ENCODE measurements at places on chromosomes 6 and 20.

- DNase-seq = no peak
Measured at GRCh38 chr6:86251106-86251505, 608.4 kb upstream of the SYNCRIP start.

DNA sequence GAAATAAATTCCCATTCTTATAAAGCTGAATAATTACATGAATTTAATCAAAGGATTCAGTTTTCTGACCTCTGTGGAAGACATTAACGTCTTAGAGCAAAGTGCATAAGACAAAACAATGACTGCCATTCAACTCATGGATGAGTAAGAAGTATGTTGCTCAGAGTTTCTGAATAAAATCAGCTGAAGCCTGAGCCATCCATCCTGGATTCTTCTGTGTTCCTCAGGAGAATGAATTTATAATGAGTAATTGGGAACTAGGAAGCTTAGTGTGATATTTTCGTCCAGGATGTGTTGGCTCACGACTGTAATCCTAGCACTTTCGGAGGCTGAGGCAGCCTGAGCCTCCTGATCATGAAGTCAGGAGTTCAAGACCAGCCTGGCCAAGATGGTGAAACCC lies 62.8 kb downstream of the PERP start:
- no peak for DNase-seq

- DNase-seq = no peak
Measured at GRCh38 chr6:136669299-136669699, 119.1 kb upstream of the MAP7 start.

- DNase-seq = no peak
Measured at GRCh38 chr20:36854348-36855240, 21.3 kb upstream of the TLDC2 start.

DNA sequence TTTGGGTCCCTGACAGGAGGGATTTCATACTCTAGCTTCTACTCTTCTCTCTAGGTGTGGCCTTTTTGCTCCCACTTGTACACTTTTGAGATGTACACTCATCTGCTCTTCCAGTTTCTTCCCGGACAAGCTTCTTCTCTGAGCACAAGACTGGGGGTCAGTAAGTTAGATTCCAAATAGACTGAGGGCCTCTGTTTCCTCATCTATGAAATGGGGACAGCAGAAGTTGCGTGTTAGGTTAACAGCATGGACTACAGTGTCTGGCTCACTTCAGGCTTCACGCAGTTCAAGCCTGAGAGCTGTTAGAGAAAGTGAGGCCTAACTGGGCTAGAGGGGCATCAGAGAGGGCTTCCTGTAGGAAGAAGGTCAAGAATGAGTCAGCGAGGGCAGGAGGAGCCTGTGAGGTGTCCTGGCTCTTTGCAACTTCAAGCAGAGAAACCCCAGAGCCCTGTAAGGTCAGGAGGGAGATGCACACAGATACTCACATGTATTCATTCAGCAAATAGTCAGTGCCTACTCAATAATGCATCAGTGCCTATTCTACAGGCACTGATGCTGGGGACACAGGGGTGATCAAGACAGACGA lies 20.6 kb downstream of the XKR7 start:
- DNase-seq = no peak

DNA sequence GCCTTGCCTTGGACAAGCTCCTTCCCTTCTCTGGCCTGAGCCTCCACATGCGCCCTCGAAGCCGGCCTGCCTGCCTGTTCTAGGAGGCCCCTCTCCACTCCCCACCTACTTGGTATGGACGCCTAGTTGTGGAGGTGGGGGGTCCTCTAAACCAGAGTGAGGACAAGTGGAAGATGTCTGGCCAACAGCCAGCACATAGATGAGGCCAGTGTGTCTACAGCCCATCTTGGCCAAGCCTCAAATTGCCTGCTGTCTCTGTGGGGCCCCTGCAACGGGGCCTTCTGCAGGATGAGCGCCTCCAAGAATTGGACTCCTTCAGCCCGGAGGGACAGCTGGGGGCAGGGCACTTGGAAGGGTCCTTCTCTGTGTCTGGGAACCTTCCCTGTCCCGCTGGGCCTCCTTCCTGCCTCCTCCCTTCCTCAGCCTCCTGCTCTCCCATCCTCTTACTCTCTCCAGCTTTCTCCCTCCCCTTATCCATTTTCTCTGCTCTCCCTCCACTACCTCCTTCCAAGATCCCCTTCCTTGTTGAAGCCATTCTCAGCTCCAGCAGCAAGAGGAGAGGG lies 1.6 kb downstream of the MDFI start:
- no peak for DNase-seq

DNA sequence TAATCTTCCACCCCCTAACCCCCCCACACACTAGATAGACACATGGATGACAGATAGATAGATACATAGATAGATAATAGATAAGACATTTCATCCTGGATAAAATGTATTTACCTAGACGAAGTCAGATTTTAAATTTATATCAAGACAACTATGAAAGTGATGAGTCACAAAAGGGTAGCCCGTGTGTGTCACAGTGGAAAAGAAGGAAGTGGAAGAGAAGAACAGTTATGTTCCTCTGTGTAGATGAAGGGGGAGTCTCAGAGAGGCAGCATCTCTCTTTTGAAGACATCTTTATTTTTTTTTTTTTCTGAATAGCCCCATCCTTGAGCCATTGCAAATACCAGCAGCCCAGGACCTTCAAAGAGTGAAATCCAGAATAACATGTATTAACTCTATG lies 121.7 kb upstream of the VGLL2 start:
- DNase-seq = no peak

- DNase-seq = no peak
Measured at GRCh38 chr20:52777171-52777570, 195.0 kb upstream of the TSHZ2 start.

DNA sequence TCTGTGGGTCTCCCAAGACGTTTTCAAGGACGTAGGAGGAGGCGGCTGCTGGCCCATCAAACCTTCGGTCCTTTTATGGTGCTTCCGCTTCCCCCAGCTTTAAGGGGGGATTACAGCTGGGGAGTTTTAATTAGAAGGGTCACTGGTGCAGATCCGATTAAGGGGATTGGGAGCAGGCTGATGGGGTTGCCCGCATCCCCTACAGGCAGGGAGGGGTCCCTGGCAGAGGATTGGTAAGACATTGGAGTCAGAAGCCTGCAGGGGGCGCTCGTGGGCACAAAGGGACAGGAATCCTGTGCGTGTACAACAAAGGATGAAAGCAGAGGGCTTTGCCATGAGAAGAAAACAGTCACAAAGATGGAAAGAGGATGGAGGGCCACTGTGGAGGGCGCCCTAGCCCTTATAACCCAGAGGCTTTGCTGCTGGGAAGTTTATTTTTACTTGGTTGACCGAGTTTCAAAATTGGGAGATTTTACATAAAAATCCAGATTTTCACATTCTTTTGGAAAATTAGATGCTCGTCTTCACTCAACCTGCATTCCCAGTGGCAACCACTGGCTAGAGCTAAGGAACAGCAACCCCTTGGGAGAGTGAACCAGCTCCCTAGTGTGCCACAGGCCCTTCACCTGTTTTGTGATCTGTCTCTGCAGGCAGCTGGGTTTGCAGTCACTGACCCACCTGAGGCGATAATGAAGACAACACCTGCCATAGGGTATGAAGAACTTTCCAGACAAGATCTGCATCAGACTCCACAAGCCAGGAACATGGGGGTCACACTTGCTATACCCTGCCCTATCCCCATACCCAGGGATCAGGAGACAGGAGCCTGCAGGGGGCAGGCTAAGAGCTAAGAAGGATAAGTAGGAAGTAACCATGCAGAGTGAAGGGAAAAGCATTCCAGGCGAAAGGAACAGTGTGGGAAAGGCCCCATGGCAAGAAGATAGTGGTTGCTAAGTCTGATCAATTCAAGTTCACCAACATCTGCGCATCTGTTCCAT lies 97.7 kb downstream of the KCNB1 start:
- DNase-seq = peak; percentile 44

DNA sequence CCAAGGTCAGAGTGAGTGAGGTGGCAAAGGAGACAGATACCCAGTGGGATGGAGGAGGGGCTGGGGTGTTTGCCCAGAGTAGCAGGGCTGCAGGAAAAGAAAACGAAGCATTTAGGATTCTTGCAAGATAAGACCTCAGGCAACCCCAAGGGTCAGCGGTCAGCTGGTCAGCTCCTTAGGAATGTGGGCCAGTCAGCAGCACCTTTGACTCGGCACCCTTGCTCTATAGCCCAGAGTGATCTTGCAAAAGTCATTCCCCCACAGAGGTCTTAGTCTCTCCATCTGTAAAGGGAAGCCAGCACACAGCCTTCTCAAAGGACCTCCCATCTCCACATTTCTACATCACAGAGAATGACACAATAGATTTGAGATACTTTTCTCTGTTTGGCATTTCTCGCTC lies 56.7 kb downstream of the VEGFA start:
- DNase-seq = no peak

GRCh38 chr6:131368198-131368911 lies 204.7 kb upstream of the ARG1 start:
- DNase-seq = no peak

DNA sequence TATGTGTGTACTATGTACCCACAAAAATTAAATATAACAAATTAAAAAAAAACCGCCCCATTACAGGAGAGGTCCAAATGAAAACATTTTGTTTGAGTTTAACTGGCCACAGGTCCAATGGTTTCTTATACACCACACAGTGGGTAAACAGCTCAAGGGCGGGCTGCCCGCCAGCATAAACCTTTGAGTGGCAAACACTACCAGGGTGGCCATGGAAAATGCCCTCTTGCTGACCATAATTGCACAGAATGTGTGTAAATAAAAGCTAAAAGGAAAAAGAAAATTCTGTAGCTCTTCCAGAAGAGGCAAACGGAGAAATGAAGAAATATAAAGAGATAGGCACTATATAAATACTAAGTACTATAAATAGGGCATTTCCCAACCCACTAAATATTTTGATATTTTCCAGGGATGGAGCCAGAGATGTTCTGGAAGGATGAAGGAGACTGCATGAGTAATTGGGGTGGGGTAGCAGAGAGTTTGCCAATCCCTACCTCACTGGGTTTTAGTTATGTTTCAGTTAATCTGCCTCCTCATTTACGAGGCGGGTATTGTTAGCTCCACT lies 1.1 kb upstream of the CDC5L start:
- no peak for DNase-seq

DNA sequence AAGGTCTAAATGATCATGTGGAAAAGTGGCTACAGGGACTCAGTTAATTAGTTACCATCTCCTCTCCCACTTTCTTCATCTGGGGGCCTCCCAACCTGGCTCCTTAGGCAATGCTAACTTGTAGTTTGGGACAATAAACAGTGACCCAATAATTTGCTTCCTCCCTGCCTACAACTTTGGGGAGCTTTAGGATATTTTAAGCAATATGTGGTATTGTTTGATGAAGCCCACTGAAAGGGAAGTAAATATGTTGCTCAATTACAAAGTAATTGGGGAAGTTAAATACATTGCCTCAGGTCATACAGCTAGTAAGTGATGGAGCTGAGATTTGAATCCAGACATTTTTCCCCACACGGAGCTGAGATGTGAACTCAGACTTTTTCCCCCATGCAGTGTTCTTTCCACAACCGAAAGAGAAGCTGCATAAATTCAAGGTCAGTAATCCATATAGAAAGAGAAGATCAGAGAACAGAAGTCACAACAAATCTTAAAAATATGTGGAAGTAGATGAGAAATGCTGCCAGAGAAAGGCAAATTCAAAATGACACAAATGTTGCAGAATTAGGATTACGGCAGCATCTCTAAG lies 26.6 kb downstream of the ZHX3 start:
- no peak for DNase-seq

DNA sequence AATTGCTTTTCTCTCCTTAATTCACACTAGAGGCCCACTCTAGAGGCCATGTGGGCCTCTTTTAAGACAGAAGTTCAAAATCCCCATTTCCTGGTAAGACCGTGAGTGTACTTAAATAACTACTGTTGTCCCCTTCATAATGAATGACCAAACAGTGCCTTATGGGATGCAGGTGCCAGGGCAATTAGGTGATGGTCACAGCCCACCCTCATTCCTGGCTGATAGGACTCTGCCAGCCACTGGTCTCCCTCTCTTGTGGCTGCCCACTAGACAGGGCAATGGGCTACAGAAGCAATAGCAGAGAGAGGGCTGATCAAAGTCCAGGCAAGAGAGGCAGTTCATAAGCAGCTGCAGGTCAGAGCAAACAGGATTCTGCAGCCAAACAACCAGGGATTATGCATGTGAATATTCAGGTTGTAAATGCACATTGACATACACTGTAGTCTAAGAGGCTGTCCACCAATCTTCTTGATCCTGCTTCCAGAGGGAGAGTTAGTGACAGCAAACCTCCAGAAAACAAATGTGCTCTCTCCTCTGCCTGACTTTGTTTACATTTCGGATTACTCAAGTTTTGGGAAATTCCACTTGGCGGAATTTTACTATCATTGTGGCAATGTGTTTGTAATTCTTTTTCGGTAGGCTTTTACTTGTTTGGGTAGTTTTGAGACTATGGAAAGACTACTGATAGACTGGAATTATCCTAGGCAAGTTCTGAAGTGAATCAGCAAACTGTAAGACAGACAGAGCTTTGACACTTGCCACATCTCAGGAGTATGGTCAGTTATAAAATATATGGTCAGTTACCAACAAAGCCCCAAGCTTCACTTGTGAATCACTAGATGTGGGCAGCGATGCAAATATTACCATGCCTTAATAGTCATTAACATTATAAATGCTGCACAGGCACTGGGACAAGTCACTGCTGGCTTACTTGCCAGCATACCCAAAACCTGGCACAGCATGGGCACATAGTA lies 12.8 kb downstream of the PTPRK start:
- no peak for DNase-seq

GRCh38 chr6:149335924-149336608 lies 18.6 kb downstream of the TAB2 start:
- peak; percentile 30 for DNase-seq

DNA sequence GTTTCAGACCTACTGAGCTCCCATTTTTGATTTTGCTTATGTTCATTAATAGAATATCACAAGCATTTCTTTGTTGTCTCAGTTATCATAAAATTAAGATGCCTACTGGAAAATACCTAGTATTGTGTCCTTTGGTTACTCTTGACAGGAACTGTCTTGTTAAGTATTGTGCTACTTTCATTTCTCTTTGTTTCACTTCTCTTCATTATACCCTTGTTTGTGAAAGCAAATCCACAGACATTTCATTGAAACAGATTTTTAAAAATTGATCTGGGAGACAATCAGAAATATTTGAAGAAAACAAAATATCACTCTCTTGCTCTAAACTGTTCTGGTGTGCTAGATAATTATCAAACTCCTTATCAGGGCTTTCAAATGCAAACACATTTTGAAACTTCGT lies 290.5 kb upstream of the EYS start:
- no peak for DNase-seq

GRCh38 chr6:11631008-11631407 lies 93.5 kb downstream of the TMEM170B start:
- no peak for DNase-seq

DNA sequence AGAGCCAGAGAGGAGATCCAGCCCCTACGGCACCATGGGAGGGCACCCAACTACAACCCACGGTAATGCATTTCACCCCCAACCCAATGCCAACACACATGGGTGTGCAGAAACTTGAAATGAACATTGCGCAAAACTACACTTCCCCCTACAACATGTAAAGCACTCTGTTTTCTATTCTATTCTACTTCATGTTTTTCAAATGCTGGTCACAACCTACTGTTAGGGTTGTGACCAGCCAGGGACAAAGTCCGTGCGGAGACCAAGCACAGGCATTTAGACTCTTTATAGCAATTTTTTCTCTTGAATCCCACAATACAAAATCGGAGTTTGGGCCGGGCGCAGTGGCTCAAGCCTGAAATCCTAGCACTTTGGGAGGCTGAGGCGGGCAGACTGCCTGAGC lies 90.6 kb downstream of the MRPL14 start:
- no peak for DNase-seq

GRCh38 chr6:45933855-45934254 lies 81.8 kb downstream of the CLIC5 start:
- no peak for DNase-seq

Data from activated T-cell treated with anti-CD3 and anti-CD28 coated beads for 4 hours (primary cell).